ENCODE measurements at places on chromosomes 7 and 10.

DNA sequence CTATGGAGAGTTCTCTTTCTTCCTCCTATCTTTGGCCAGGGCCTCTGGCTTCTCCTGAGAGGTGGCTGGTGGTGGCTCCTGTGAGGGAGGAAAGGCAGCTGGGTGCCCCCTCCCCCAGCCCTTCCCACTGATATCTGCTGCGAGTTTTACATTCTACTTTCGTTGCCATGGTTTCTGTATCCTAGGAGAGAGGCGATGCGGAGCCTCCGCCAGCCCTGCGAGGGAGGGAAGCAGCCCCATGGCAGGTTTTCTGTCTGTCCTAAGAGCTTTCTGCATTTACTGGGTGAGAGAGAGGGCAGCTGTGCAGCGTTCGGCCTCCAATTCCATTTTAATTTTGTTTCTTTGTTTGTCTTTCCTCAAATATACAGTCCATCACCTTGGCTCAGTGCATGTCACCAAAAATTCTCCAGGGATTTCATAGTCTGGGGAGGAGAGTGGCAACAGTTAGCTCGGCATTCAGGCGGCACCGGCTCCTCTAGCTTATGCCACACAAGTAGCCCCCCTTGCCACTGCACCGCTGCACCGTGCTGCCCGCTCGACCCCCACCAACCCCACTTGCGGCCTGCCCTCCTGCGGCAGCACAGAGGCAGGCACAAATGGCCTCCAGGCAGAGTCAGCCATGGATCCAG is 20.4 kb downstream of the DNAJB12 start:
- DNase-seq, result peak; percentile 59

DNA sequence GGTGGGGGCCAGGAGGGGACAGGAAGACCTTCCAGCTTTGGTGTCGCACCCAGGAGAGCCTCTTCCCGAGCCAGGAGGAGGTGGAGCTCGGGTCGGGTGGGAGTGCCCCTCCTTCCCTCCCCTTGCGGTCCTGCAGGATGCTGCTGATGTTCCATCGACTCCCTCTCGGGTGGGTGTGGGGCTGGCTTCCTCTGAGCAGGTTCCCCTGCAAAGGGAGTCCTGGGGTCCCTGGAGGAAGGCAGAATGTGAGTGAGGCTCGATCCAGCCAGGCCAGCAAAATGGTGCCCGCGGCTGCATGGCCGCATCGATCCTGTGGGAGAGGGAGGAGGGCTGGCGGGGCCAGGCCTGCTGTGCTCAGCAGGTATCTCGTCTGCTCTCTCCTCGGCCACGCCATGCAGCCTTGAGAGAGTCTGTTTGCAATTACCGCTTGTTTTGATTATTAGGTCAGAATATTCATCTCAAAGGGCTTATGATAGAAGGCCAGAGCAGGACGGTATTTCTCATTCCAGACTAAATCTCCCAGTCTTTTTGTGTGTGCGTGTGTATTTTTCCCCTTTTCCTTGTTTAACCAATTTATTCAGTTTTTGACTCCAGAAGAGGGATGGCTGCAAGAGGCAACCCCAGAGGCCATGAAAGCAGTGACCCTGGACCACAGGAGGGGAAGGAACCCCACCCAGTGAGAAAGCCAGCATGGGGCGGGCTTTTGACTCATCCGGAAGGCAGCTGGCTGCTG is 137.3 kb upstream of the ZMIZ1 start:
- DNase-seq, result peak; percentile 77

GRCh38 chr7:140828741-140829140 is 96.0 kb downstream of the BRAF start:
- DNase-seq, result no peak

GRCh38 chr7:28070297-28071055 is 110.1 kb downstream of the JAZF1 start:
- peak; percentile 22 for DNase-seq

DNA sequence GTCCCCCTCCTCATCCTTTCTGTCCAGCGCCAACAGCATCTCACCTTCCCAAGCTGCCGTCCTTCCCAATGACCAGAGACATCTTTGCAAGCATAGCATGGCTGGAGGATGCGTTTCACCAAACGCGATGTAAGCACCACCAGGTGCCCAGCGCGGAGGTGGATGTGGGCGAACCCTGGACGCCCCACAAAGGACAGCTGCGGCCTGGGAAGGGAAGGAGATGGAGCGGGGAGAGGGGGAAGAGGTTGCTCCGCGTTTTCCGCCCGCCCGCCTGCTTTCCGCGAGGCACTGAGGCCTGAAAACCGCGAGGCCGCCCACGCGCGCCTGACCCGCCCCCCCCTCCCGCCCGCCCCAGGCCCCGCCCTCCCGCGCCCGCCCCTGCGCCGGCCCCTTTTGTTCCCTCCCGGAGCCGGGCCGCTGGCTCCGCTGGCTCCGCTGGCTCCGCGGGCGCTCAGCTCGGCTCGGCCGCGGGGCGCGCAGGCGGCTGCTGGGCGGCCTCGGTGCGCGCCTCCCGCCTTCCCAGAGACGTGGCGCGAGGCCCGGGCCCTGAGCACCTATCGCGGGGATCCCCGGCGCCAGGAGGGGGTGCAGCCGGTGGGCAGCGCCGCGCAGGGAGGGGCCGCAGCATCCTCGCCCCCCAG is at the start of gene CLIP2:
Gene CLIP2 (plus strand): TSS at position 390 of the 641 bp plus-strand sequence. CDS start 28,140 bp downstream, outside the sequence.
- peak; percentile 77 for DNase-seq

Measured in M059J (cell line).